Suppressor macrophage (primary cell): ENCODE measurements at places on chromosomes 6 and 20.

DNA sequence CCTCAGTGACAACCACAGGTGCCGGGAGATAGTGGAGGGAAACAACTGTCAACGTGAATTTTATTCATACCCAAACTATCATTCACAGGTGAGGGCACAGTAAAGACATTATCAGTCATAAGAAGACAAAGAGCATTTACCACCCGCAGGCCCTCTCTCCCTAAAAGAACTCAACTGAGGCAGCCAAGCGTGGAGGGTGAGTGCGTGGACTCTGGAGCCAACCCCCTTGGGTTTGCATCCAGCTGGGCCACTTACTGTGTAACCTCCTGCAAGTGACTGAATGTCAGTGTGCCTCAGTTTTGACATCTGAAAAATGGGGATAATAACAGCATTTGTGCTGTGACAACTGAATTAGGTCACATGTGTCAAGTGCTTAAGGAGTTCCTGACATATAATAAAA, 70.6 kb upstream of the KCNK16 start:
- no peak for DNase-seq

GRCh38 chr20:63067721-63068560, 61.2 kb upstream of the BHLHE23 start:
- DNase-seq, result no peak

- DNase-seq, result no peak
Measured at GRCh38 chr20:15487682-15488081, 1085.6 kb downstream of the KIF16B start.

GRCh38 chr6:93644611-93645010, 225.3 kb upstream of the EPHA7 start:
- DNase-seq, result peak; percentile 19

DNA sequence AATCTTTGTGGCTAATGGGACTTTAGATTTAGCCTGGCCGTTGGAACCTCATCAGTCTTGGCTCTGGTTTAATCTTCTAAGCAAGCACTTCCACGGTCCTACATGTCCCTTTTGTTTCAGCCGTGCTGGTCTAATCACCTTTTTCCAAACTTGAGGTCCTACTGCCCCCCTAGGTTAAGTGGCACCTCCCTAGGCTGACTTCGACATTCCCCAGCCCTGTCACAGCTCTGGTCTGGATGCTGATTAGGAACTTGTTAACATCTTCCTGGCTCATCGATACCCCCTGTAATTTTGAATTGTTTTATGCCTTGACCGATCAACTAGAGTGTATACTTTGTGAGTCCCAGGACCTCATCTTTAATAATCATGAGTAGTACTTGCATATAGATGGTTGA, 56.6 kb downstream of the OTOR start:
- DNase-seq, result no peak

GRCh38 chr6:73290435-73290834, 27.4 kb upstream of the KHDC1 start:
- no peak for DNase-seq

DNA sequence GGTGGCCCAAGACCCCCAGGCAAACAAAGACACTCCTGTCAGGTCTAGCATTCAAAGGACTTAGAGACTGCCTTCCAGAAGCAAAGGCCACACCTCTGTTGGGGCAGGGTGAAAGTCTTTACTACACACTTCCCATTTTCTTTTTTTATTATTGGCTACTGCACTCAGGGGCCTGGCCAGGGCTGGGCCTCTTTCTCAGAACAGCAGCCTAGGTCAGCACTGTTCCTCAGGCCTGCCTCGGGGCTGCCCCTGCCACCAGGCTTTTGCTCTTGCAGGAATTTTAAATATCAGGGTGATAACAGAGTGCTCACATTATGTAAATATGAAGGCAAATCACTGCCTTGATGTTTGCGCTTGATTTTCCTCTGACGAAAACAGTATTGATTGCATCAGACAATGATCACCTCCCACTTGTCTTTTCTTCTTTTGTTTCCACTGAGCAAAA, 18.5 kb downstream of the GSTA4 start:
- DNase-seq, result peak; percentile 77

GRCh38 chr6:86723729-86724128, 213.6 kb upstream of the HTR1E start:
- no peak for DNase-seq

DNA sequence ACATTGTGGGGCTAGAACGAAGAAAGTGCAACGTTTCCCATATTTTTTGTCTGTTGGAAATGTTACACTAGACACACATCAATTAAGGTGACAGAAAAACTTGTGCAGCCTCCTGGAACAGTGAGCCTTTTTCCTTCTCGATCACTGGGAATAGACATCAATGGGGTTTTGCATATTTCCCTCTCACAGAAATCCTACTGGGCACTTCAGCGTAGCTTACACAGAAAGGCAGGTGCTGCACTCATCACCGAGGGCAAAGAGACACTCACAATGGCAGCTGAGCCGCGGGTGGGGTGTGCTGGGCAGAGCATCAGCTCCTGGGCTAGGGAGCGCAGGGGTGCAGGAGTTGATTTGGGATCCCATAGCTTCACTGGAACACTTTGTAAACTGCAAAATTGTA, 64.5 kb downstream of the THBS2 start:
- no peak for DNase-seq

DNA sequence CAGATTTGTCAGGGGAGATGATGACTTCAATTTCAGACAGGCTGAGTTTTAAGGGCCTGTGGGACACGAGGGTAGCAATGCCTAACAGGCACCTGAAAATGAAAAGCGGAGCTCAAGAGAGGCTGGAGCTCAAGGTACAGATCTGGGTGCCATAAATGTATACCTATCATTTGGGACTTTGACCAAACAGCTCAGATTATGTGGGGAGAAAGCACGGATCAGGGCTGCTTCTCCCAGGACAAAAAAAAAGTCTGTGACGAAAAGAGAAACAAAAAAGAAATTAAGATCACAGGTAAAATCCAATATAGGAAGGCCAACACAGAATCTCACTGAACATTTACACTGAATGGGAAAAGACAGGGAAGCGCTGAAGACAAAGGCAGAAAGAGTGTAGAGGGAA, 1.9 kb downstream of the PRELID3B start:
- DNase-seq, result no peak

- no peak for DNase-seq
Measured at GRCh38 chr6:52725535-52726192, 37.6 kb downstream of the GSTA2 start.

DNA sequence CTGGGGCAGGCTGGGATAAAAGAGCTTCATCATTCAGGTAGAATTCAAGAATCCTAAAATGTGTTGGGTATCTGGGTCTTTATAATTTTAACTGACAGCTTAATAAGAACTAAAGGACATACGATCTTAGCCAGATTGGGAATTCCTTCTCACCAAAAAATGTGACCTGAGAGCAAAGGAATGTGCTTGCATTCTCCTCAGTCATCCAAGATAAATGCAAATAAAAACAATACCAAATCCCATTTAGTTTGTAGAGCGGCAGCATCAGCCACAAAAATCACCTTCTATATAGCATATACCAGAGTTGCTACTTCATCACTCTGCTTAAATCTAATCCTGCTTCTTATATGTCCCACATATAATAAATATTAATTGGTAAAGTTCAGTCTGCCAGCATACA, 16.9 kb downstream of the USP49 start:
- no peak for DNase-seq

DNA sequence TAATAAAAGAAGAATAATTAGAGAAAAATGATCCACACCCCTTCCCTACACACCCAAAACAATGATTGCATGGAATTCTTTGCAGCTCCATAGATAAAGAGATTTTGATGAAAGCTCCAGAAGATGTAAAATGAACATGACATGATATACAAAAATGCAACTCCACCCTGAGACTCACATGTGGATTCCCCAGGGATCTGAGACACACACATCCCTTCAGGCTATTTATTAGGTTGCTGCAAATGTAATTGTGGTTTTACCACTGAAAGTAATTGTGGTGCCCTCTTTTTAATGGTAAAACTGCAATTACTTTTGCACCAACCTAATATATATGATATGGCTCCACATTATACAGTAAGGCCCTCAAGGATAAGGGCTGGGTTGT, 40.4 kb upstream of the TBC1D7 start:
- DNase-seq, result no peak

GRCh38 chr6:130825772-130826441, 1.3 kb upstream of the SMLR1 start:
- DNase-seq, result no peak

GRCh38 chr6:145948328-145948727, 15.8 kb downstream of the SHPRH start:
- DNase-seq, result no peak

DNA sequence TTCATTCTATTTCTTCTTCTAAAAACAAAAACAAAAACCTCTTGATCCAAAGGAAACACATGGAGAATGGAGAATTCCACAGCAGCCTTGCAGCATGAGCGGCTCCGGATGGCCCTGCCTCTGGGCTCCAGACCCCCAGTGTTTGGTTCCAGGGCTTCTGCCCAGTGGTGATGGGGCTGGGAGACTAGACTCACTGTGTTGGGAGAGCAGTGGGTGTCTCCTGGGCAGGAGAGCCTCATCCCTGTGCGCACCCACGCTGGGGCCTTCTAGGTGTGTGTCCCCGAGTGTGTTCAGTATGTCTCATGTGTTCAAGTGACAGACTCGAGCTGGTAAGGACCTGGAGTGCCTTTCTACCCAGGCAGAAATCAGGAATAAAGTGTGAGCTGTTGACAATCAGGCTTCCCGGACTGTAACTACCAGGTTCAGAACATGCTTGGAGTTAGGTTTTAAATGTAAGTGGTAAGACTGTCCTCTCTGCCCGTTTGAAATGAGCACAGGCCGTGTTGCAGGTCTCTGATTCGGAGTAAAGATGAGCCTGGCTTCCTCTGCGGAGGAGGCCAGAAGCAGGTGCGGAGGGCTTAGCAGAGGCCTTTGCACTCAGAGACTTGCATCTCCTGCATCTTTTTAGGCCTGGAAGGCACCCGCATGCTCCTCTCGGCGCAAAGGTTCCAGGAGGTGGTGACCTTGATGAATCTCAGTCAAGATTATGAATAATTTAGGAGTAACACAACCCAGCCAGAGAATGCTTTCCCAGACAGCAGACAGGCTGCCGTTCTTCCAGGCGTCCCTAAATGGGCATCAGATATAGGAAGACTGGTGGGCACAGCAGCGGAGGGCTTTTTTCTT, 253.6 kb downstream of the CDH26 start:
- no peak for DNase-seq

DNA sequence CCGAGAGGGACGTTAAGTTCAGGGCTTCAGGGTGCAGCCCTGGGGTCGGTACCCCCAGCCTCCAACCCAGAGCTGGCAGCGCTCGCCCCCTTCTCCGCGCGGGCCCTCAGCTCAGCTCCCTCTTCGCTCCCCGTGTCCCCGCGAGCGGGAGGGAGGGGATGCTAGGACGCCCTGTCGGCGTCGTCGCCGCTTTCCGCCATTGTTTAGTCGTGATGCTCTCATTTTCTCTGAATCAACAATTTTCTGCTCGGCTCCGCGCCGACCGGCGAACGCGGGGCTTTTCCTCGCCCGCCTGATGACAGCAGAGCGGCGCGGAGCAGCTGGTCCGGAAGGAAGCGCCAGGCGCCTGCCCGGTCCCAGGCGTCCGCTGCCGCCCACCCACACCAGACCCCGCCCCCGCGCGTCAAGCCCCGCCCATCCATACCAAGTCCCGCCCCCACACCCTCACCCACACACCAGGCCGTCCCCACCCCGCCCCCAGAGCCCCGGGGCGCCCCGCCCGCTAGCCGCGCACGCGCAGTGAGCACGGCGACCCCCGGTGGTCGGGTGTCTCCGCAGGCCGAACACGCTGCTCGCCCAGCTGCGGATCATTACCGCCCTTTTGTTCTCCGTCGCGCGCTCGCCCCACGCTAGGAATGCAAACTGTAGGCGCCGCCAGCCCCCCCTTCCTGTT, 50.1 kb upstream of the SLC32A1 start:
- peak; percentile 65 for DNase-seq

DNA sequence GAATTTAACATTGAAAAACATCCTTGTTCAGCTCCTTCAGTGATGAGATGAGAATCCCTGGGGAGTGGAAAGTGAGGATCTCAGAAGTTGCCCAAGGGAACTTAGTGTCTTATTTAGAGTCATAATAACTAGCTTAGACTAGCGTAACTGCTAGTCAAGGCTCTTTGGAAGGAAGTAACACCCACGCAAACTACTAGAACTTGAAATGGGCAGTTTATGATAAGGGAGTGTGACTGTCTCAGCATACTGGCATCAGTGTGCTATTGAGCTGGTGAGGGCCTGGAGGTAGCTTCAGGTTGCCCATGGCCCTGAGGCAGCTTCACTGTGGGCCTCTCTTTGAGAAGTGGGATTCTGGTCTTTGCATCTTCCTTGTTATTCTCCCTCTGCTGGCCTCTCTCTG, 40.1 kb downstream of the SLX4IP start:
- peak; percentile 51 for DNase-seq

GRCh38 chr6:13769655-13770053, 44.7 kb downstream of the MCUR1 start:
- peak; percentile 51 for DNase-seq

- DNase-seq, result no peak
Measured at GRCh38 chr6:13733178-13733887, 21.7 kb upstream of the RANBP9 start.

DNA sequence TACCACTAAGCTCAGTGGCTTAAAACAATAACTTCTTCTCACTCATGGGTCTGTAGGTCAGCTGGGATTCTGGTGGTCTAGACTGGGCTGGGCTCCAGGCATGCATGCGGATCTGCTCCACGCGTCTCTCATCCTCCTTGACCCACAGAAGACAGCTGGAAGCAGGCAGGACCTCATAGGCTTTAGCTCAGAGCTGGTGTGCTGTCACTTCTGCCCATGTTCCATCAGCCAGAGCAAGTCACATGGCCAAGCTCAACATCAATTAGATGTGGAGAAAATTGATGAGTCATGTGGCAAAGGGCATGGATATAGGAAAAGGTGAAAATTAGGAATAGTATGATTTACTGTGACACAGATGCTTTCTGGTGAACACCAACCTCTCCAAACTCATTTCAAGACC, 57.4 kb upstream of the PSMF1 start:
- no peak for DNase-seq

DNA sequence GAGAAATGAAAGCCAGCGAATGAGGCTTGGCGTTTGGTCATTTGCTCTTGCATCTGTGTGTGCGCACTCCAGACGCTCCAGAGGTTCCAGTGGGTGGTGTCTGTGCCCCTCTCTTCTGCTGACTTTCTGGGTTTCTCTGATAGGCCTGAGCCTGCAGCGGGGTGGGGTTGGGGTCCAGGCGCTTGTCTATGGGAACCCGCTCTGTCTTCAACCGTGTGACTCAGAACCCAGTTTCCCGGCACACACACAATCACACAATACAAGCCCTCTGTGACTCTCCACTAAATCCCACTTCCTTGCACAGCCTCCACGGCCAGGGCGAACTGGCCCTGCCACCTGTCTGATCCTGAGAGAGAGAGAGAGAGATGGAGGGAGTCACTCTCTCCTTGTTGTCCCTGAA, 24.6 kb downstream of the RBM38 start:
- no peak for DNase-seq

GRCh38 chr20:10453241-10453640, 18.1 kb downstream of the SLX4IP start:
- DNase-seq, result peak; percentile 51

DNA sequence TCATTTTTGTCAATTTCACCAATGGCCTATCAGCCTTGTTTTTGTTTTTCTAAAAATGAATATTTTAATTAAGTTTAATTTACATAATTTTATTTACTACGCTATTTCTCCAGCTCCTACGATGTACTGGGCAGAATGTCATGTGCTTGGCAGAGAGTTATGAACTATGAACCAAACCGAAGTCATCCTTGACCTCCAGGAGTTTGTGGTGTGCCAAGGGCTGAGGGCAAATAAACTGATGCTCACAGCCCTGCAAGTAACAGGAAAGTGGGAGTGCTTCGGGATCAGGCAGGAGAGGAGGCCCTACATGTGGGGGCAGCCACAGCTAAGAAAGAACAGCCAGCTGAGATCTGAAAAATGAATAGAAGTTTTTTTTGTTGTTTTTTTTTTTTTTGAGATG, 38.6 kb downstream of the ZNF217 start:
- DNase-seq, result no peak

GRCh38 chr6:43962458-43962857, 164.8 kb downstream of the MRPL14 start:
- no peak for DNase-seq
